ENCODE measurements at places on chromosomes 1 and 21.

DNA sequence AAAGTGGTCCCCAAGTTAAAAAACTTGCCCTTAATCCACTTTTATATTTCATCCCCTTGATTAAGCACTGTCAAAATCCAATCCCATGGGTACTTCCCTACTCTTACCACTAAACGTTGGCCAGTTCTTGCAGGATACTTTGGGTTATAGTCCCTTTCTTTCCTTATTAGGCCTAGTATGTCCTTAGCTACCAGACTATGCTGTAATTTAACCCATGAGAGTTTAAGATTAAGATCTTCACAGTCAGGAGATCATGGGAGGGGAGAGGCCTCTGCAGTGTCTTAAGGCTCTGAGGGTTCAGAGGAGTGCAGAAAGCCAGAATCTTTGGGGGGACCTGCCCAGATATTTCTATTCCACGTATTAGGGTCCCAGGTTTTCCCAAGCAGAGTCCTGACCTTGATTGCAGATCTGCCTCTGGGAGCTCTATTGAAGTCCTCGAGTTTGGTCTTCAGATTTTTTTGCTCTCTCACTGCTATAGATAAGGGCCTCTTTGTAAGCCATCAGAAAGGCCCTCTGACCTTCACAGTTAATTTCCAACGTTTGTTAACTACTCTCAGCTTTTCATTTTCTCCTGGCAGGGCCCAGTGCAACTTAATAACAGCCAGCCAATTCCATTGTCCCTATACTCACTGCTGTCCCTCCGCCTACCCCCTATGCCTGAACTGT, 9.0 kb upstream of the CGN start:
- no peak overlapping the region for H3K4me3 ChIP-seq
- H3K36me3 ChIP-seq: no peaks in the 10 kb centered on the region
- peaks cover 39% of the 10 kb centered on the region for H3K4me1 ChIP-seq
- no peak for DNase-seq

DNA sequence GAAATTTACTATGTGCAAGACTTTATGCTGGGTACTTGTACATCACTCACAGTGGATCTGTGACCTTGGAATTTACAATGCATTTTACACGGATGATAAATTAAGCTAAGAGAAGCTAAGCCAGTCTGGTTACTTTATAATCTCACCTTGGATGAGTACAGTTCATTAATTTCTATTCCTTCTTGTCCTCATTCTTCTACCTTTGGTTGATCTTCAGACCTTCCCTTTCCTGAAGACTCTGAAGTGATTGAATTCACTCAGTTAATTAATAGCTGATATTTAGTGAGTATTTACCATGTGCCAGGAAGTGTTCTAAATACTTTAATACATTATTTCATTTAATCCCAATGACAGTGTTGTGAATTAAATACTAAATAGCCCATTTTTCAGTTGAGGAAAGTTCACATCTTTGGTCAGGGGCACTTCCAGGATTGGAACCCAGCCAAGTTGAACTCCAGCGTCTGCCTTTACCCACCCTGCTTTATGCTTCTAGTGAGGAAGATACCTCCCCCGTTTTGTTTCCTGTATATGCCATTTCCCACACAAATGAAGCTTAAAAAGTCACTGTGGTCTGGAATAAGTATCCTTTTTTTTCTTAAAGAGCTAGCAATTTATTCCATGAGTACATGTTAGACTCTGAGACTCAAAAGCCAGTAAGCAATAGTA, 146.6 kb downstream of the TLR5 start:
- H3K27me3 ChIP-seq: no peaks in the 10 kb centered on the region
- no peaks in the 10 kb centered on the region for H3K36me3 ChIP-seq
- peaks cover 27% of the 10 kb centered on the region for H3K4me1 ChIP-seq
- DNase-seq: no peak
- peak overlapping the region; percentile 8 for H3K4me3 ChIP-seq
- H3K27ac ChIP-seq: peak overlapping the region; percentile 75

- peaks cover 58% of the 10 kb centered on the region for H3K4me1 ChIP-seq
- H3K27ac ChIP-seq: peak overlapping the region; percentile 94
- DNase-seq: peak; percentile 99
- H3K27me3 ChIP-seq: no peaks in the 10 kb centered on the region
- peaks cover 57% of the 10 kb centered on the region for H3K36me3 ChIP-seq
Observed at GRCh38 chr1:161021165-161021969, 415 bp upstream of the F11R start.

DNA sequence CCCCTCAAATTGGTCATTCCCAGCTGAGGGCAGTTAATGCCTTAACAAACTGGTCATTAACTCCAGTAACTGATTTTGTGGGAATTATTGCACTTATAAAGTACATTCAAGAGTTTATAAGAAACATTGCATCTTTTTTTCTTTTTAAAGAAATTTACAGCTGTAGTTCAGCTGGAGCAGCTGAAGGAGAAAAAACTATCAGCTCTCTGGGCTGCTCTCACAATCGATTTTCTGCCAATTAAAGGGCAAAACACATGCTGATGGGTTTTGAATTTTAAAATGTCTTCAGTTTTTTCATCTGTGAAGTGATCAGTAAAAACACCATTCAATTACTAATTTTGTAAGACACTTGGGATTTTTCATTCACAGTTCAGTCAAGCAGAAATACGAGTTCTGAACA, 74.7 kb downstream of the KIFAP3 start:
- no peaks in the 10 kb centered on the region for H3K27me3 ChIP-seq
- H3K4me3 ChIP-seq: no peak overlapping the region
- DNase-seq: no peak
- H3K4me1 ChIP-seq: no peaks in the 10 kb centered on the region
- H3K27ac ChIP-seq: no peak overlapping the region
- no peaks in the 10 kb centered on the region for H3K36me3 ChIP-seq

DNA sequence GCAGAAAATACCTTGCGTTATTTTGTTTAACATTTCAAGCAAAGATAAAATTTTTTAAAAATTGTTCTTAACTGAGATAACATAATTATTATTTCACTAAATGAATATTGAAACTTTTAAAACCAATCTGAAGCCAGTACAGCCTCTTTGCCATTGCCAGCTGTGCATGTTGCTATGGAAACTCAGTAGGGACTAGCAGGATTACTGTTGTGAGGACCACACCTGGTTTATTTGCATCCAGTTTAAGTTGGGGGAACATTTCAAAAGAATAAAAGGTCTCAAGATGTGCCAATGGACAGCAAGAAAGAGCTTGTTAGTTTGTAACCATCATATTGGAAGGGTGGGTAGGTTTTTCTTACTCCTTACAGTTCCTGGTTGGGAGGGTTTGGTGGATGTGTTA, 80.7 kb downstream of the POU2F1 start:
- H3K36me3 ChIP-seq: no peaks in the 10 kb centered on the region
- no peak for DNase-seq
- no peaks in the 10 kb centered on the region for H3K27me3 ChIP-seq
- no peak overlapping the region for H3K27ac ChIP-seq
- H3K4me3 ChIP-seq: no peak overlapping the region

GRCh38 chr1:231216498-231216897, 24.5 kb upstream of the GNPAT start:
- H3K36me3 ChIP-seq: no peaks in the 10 kb centered on the region
- H3K4me3 ChIP-seq: no peak overlapping the region
- no peaks in the 10 kb centered on the region for H3K27me3 ChIP-seq
- DNase-seq: no peak
- H3K4me1 ChIP-seq: peaks cover 36% of the 10 kb centered on the region

DNA sequence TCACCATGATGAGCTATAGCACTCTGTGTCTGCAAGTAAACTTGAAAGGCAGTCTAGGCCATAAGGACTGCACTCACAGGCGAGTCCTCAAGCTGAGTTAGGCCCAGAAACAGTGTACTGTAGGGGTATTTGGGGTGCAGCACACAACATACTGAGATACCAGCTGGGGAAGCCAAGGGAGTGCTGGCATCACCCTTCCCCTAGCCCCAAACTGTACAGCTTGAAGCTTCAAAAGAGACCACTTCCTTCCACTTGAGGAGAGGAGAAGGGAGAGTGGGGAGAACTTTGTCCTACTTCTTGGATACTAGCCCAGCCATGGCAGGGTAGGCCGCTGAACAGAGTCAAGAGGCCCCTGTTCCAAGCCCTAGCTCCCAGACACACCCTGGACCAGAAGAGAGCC, 24.2 kb upstream of the SNX7 start:
- no peaks in the 10 kb centered on the region for H3K27me3 ChIP-seq
- no peak overlapping the region for H3K27ac ChIP-seq
- H3K36me3 ChIP-seq: no peaks in the 10 kb centered on the region
- DNase-seq: no peak

GRCh38 chr21:38267136-38267755, 10.5 kb downstream of the KCNJ15 start:
- H3K36me3 ChIP-seq: peaks cover 5% of the 10 kb centered on the region
- H3K27me3 ChIP-seq: no peaks in the 10 kb centered on the region
- H3K4me1 ChIP-seq: peaks cover 14% of the 10 kb centered on the region
- H3K4me3 ChIP-seq: no peak overlapping the region
